Kidney glomerular epithelial cell (primary cell): ENCODE measurements at places on chromosomes 7 and 10.

DNA sequence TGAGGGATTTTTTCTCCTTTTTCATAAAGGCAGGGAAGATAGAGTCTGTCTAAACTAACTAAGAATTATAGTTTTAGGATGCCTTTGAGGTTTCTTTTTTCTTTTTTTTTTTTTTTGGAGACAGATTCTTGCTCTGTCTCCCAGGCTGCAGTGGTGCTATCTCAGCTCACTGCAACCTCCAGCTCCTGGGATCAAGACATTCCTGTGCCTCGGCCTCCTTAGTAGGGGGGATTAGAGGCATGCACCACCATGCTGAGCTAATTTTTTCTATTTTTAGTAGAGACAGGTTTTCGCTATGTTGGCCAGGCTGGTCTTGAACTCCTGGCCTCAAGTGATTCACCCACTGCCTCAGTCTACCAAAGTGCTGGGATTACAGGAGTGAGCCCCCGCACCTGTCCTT, 239.7 kb downstream of the KCND2 start:
- DNase-seq: no peak

DNA sequence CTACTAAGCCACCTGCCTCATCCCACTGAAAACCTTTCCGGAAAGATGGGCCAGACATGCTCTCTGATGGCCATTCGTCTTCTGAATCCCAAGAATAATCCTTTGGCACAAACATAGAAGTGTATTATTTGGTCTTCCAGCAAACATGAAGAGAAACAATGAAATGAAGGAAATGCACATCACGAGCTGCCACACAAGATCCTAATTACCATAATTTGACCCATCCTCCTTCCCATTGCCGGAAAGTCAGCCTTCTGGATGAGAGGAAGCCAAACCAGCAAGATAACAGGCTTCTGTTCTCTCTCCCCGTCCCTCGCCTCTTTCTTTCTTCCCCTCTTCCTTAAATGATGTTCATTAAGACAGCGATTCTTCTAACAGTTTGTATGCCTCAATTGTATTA, 218.9 kb upstream of the KMT2E start:
- no peak for DNase-seq

GRCh38 chr7:24555719-24556118, 17.5 kb upstream of the PALS2 start:
- DNase-seq: no peak

- no peak for DNase-seq
Measured at GRCh38 chr10:62309254-62309653, 40.6 kb upstream of the RTKN2 start.

DNA sequence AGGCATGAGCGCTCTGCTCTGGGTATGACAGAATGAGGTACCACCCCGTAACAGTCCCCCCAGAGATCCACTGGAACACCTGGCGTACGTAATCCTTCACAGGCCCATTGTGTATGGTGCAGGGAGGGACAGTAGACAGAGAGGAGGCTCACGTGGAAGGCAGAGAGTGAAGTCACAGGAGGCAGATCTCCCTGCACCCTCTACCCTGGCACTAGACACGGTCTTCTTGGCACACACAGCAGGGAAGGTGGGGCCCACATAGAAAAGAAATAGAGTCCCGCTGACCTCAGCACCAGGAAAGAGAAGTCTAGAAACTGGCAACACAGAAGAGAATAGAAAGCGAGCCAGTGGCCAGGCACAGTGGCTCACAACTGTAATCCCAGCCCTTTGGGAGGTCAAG, 51.9 kb downstream of the SLC29A4 start:
- DNase-seq: no peak

- no peak for DNase-seq
Measured at GRCh38 chr7:81754918-81755696, 14.7 kb downstream of the HGF start.

DNA sequence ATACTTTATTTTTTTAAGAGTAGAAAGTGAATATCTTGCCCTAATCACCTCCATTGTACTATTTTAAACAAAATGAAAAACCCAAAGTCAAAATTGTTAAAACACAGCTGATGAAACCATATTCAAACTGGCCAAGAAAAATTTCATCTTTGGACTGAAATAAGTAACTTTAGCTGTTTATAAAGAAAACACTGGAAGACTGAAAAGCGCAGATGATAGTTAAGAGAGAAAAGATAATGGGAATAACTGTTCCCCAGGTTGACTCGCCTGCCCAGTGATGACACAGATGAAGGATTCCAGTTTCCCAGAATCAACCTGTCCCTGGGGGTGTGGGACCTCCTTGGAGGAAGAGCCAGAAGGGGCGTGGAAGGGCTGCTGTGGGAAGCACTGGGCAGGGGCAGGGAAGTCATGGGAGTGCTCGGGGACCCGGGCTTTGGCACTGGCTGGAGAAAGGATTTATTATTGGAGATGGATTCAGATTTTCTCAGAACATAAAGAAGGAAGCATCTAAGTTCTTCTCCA, 43.1 kb downstream of the DENND2A start:
- DNase-seq: no peak

DNA sequence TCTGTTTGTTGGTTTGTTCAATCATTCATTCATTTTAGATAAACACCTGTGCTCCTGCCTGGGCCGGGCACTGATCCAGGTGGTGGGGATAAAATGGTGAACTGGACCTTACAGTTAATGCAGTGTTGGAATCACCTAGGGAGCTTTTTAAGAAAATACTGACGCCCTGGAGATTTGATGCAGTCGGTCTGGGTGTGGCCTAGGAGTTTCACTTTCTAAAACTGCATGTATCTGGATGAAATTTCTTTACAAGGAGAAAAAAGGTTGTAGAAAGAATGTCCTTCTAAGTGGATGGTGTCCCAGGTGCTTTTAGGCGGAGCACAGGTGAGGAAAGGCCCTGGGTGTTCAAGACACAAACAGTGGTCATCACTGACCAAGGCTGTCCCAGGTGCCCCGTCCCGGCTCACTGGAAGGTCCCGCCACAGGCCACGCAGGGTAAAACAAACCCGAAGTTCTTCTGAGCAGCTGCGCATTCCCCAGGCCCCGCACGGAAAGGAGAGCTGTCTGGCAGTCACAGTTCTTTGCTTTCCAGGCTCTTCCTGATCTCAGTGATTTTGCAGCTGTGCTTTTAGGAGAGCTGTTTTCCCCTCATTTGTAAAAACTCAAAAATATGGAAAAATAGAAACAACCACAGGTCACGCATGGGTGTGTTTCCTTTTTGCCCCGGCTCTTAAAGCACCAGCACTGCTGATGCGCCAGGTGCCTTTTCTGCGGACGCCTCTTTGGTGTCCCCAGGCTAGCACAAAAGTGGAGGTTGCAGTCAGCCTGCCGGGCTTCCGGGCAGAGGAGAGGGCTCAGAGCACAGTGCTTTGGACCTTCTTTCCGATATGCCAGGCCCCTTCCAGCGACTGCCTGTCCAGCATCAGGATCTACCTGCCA, 161.9 kb downstream of the GRK5 start:
- no peak for DNase-seq

DNA sequence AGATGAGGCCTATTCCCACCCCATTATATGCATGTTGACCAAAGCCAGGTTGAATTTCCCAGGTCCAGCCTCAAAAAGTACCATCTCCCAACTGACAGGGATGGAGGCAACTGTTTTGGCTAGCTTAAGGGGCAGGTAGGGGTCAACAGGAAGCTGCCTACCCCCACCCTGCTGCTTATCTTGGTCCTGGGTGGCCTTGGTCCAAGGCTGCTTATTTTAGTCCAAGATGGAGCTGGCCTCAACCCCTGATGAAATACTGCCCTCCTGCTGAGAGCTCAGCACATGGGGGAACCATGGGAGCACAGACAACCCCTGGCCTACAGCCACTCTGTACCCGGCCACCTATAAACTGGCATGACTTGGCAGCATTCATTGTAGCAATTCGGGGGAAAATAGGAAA, 23.1 kb downstream of the MYO1G start:
- no peak for DNase-seq

DNA sequence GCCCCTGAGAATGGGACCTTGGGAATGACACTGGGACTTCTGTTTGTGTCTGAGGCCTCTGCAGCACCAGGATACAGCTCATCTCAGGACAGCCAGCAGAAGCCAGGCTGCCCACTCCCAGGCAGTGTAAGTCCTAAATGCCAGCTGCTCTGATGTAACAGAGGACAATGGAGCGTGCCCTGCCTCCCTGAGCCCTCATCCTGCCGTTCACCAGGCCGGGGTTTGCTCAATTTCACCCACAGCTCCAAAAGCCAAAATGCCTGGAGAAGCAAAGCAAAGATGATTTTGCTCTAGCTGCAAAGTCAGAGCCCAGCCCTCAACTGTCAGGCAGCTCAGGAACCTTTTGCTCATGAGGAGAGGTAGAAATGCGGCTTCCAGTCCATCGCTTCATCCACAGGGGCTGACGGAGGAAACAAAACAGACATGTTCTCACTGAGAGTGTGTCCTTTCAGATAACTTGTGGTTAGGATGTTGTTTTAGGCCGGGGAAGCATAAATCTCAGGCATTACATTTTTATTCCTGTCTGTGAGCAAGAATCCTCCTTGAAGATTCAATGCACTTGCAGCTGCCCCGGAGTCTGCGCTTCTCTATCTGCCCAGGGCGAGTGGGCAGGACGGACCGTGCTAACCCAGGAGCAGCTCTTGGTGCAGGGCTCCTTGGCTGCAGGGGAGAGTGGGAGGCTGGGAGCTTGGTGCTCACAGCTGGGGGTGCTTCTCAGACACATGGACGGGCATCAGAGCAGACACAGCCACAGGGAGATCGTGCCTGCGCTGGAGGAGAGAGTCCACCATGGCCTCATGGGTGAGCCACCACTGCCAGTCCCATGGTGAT, 83.2 kb upstream of the CHST15 start:
- peak; percentile 73 for DNase-seq

DNA sequence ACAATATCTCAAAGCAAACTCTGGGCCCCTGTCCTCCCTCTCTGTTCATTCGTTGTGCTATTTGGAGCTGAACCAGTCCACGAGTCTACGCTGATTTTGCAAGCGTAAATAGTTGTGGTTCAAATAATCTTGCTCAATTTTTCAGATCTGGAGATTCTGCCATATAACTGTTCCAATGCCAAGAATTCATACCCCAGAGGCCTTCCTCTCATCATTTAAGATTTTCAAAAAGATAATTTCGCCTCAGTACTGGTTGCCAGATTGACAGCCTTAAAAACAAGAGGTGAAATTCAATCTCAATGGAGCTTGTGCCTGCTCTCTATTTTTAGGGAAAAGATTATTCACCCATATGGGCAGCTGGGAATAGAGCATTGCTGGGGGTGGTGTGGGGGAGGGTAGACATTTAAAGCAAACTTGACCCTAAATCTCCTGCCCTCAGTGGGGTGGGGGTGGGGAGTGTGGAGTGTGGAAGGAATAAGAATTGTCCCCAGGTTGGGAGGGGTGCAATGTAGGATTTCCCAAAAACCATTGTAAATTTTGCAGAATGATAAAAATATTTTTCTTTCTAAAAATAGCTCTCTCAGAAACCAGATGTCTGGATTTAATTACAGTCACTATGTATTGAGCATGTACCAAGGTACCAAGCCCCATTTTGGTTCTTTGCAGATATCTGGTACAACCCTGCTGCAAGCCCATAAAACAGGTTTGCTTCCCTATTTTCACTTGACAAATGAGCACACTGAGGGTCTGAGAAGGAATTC, 104.7 kb upstream of the EEPD1 start:
- no peak for DNase-seq
